NK-92 treated with Interleukin-12 subunit alpha and Interleukin-12 subunit beta, amount 100 ng/mL, for 24 hours (cell line): ENCODE measurements at places on chromosomes 11 and 22.

- no peak for DNase-seq
Measured at GRCh38 chr11:14259186-14259784, 99.7 kb downstream of the RRAS2 start.

DNA sequence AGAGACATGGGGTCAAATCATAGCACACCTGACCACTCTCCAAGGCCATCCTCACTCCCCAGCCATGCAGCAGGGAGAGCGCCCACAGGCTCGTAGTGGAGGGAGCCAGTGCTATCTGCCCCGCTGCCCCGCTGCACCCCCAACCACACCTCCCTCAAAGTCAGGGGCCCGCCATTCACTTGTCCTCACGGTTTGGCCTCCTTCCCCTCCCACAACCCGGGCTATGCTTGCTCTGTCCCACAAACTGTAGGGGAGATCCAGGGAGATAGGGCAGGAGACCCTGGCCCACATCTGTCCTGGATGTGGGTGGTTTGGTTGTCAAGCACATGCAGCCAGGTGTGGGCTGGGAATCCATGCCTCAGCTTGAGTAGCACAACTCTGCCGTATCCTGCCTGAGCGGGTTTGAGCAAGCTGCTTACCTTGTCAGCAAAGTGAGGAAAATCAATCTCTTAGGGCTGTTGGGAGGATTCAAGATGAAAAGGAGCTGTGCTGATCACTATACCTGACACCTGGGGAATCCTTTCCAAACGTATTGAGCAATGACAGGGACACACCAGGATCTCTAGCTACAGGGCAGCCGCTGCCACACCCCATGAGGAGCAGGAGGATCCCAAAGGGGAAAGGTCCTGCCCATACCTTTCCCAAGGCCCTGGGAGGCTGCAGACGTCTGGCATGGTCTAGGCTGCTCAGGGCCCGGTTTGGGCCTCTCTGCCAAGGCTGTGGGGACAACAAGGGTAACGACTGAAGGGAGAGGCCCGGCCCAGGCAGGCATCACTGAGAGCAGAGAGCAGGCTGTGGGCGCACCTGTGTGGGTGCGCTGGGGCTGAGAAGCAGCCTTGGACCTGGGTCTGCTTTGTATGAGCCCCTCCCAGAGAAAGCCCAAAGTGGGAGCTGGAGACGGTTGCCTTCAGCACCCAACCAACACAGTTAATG is 23.3 kb downstream of the KCNJ5 start:
- no peak for DNase-seq

DNA sequence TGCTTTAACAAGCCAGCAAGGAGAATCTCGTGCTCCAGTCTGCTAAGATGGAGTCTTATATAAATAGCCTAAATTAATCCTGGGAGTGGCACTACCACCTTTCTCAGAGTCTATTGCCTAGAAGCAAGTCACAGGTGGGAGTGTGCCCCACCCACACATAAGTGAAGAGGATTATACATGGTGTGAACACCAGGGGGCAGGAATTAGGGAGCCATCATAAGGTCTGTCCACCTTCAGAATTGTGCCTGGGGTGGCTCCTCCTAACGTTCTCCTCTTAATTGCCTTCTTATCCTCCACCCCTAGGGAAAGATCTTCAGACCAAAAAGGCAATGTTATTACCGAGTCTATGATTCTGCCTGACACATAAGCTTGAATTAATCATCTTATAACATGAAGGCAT is 276.8 kb upstream of the SESN3 start:
- no peak for DNase-seq

DNA sequence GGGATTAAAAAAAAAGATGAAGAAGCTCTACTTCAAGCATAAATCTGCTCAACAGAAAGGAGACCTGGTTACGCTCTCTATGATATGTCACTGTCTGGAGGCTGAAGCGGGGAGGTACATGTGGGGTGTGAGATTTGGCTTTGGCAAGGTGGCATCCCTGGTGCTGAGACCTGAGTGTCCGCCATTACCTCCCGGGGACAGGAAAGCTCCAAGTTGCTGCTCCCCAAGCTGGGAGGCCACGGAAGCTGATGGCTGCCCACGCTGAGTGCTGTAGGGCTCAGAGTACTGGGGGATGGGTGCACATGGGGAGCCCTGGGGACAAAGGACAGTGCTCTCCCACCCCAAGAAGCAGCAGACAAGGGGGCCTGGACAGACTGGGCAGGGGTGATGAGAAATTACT is 167.9 kb downstream of the DSCAML1 start:
- DNase-seq: no peak

DNA sequence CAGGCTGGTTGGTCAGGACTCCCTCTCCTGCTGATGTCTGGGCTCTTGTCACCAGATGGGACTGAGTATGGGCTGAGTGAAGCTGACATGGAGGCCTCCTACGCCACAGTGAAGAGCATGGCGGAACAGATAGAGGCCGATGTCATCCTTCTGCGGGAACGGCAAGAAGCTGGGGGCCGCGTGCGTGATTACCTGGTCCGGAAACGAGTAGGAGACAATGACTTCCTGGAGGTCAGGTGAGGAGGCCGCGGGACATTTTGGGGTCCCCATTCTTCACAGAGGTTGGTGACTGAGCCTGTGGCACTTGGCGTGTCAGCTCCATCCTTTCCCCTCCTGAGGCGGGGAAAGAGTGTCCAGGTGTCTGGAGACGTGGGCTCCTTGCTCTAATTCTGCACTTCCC is 10.1 kb downstream of the GTPBP1 start:
- no peak for DNase-seq

DNA sequence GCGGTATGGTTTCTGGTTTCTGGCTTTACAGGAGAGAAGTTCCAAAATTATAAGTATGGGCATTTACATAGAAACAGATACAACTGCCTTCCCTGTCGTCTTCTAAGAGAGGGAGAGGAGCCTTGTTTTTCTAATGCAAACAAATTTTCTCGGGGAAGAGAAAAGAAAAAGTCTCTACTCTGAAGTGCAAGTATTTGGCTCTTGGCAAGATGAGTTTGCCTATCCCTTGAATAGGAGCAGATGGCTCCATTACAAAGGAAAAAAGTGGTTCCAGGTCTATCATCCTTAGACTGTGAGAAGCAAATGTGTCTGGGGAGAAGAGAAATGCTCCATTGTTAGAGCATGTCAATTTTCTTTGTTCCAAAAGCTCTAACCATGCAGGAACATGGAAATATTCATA is 455.6 kb downstream of the BUD13 start:
- no peak for DNase-seq

GRCh38 chr22:44589831-44590230 is 91.8 kb upstream of the RTL6 start:
- no peak for DNase-seq

GRCh38 chr11:35089666-35090065 is 49.3 kb upstream of the CD44 start:
- DNase-seq: no peak

DNA sequence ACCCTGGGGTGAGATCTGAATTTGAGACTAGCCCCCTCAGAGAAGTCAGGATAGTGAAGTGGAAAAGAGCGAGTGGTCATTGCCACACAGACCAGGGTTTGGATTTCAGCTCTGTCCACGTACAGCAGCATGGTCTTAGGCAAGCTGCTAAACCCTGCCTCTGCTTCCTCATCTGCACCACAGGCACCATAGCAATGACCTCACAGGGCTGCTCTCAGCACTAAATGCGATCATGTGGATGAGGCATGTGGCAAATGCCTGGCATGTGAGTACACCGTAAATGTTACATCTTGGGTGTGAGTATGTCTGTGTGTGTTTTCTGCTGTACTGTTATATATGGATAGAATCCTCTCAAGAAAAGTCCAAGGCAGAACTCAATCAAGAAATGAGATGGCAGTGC is 15.8 kb downstream of the NAV2 start:
- no peak for DNase-seq

GRCh38 chr11:76615950-76616349 is 54.6 kb downstream of the LRRC32 start:
- DNase-seq: no peak

- DNase-seq: no peak
Measured at GRCh38 chr11:119591836-119592310, 137.1 kb downstream of the NECTIN1 start.

DNA sequence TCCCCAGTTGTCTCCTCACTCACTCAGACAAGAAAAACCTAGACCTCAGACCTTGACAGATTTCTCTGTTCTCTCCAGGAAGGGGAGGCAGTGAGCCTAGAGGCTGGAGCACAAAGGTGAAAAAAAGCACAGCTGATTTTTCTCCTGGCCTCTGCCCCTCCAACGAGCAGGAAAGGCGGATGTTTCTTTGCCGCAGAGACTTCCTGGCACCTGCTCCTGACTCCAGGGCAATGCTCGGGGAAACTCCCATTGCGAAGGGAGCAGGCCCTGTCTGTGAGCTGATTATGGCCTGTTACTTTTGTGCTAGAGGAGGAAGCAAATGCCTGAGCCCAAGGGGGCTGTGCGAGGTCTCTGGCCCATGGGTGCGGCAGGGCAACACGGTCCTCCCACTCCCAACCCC is 25.4 kb downstream of the MS4A10 start:
- no peak for DNase-seq

- no peak for DNase-seq
Measured at GRCh38 chr11:116727990-116728389, 44.8 kb downstream of the BUD13 start.

DNA sequence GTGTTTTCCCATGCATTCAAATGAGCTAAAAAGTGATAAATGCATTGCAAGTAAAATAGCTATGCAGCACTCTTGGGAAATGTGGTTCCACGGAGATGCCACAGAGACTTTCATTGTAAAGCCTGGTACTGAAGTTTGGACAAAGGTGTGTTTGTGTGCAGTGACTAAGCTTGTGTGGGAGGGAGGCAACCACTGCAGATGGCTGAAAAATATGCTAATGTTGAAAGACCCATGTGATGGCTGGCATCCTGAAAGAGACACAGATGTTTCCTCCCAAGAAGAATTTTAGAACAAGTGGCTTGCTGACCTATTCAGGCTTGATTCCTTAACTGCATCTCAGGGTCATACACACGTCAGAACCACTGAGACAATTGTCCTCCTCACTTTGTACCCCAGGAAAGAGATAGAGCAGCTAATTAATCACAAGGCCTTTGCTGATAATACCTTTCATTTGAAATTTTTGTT is 73.8 kb downstream of the FAM76B start:
- no peak for DNase-seq

DNA sequence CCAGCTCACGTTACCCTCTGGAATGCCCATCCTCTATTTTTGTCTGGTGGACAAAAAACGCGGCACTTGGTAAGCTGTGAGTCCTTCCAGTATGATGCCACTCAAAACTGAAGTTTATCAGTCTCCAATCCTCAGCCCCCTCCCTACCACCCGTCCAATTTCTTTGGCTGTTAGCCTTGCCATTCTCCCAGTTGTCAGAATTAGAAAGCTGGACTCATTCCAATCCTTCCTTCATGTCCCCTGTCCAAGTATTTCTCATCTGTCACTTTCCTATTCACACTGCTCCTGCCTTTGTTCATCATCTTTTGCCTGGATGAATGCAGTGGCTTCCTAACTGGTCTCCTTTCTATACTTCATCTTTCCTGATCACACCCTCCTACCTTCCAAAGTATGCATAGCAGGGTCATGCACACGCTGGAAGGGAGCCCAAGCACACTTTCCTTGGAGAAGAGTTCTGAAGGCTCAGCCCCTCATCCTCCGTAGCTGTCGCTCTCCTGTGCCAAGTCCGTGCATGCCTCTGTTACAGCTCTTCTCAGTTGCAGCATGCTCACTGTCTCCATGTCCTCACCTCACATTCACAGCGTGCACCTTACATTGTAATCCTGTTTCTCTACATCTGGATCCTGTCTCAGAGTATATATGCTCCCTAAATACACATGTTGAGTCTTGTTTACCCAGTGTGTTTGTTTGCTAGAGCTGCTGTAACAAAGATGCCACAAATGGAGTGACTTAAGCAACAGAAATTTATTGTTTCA is 19.4 kb downstream of the APLP2 start:
- DNase-seq: no peak

DNA sequence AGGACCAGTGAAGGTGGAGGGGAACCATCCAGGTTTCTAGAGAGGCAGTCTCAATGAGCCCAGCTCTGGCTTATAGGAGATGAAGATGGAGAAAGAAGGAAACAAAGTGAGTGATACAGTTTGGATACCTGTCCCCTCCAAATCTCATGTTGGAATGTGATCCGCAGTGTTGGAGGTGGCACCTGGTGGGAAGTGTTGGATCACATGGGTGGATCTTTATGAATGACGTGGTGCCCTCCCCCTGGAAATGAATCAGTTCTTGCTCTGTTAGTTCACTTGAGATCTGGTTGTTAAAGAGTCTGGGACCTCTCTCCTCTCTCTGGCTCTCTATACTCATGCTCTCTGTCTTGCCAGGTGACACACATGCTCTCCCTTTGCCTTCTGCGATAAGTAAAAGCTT is 393.1 kb upstream of the NARS2 start:
- DNase-seq: no peak

DNA sequence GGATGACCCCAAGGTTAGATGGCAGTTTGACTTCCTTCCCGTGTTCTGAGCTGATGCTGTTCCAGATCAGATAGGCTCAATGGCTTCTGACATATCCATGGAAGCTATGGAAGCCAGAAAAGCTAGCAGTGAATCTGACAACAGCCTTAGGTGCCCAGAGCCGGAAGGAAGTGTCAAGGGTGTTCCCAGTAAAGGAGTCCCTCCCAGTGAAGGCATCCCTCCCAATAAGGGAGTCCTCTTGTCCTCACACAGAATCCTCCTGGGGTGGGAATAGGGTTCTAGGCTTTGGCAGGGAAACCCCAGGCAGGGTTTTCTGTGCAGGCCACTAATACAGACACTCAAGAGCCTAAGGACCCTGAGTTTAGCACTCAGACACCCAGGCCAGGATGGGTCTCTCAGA is 47.0 kb upstream of the ISX start:
- DNase-seq: no peak

DNA sequence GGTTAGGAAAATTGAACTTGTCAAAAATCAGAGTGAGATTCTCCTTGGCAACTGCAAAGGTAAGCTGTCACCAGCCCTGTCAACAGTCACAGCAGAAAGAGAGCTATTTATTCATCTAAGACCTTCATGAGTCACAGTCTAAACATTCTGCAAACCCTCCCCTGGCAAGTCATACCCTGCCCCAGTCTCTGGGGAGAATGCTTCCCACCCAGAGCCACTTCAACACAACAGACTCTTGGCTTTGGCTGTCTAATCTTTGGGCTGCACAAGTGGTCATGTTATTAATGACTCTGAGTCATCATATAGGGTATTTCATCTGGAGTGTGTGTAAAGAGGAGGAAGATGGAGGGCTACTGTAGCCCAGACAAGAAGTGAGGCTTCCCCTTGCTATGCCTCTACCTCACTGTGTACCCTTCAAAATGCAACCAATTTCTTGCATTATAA is 153.4 kb downstream of the CCDC34 start:
- no peak for DNase-seq

- DNase-seq: no peak
Measured at GRCh38 chr22:39306456-39307361, 12.7 kb downstream of the RPL3 start.

- no peak for DNase-seq
Measured at GRCh38 chr11:119025978-119026766, 4.5 kb downstream of the SLC37A4 start.

GRCh38 chr22:26210334-26210733 is 41.1 kb downstream of the SEZ6L start:
- DNase-seq: no peak
